ENCODE measurements at places on chromosomes 12 and 14.
A peak's percentile ranks its signal among the peaks of the same experiment; 100 is the strongest.

DNA sequence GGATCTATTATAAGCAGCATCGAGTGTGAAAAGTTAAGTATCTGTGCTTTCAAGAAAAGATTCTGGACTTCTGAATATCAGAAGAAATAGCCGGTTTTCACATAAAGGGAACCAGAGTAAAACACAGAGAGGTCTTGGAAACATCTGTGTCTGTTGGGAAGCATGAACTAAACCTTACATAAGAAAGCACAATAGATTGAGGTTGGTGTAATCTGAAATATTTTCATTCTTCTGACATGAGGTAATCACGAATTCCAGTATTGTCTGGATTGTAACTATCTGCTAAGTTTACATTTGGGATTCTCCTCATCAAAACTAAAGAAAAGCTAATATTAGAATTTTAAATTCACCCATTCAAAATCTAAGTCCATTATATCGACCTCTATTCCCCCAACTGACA, 161.3 kb downstream of the CPNE8 start:
- DNase-seq: no peak

GRCh38 chr12:50195832-50196231, 28.7 kb upstream of the CERS5 start:
- DNase-seq: no peak

GRCh38 chr14:103343164-103343879, 9.3 kb downstream of the EIF5 start:
- DNase-seq: no peak

DNA sequence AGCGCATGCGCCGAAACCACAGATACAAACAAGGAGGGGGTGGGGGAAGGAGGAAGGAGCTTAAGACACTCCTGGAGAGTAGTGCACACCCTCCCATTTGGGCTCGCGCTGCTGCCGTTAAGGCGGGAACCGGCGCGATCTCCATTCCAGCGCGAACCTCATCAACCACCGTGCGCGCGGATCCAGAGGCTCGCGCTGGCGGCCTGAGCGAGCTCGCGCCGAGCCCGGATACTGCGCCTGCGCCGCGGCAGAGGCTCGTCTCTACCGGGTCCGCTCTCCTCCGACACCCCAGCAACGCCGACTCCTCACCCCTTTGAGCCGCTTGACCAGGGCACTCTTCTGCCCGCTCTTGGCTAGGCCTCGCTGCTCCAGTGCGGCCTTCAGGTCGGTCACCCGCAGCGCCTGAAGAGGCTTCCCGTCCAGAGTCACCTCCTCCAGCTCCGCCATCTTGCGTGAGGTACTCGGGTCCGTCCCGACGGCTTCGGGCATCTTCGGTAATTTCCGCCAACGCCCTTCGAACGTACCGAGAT, at the start of gene ACIN1:
TSS of gene ACIN1 (minus strand) at position 471 of the 530 bp plus-strand sequence. CDS start at position 447, 24 bp downstream.
- DNase-seq: peak; percentile 63

- no peak for DNase-seq
Measured at GRCh38 chr12:51229116-51229809, 9.4 kb upstream of the DAZAP2 start.

DNA sequence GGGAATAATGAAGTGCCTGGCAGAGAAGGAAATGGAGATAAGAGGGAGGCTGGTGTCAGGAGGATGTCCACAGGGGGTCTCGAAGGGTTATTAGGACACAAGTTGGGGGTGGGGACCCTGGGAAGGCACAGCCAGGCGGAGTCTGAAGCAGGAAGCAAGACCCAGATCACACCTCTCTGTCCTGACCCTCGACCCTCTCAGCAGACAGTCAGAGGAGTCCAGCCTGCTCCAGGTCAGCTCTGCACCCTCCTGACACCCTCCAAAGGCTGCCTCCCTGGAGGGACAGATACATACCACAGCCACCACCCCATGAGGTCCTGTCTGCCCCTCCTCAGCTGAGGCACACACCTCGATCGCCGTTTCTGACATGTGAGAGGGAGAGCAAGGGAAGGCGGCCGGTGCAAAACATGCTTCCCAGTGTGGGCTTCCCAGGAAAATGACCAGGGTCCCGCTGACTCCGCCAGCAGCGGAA, 9.0 kb downstream of the BCL11B start:
- DNase-seq: no peak

Data from activated T-cell treated with anti-CD3 and anti-CD28 coated beads for 24 hours (primary cell).